ENCODE measurements at places on chromosomes 5 and 9.

- DNase-seq: no peak
Measured at GRCh38 chr5:43305948-43306565, 7.2 kb downstream of the HMGCS1 start.

- DNase-seq: no peak
Measured at GRCh38 chr5:83184534-83184933, 107.2 kb downstream of the XRCC4 start.

GRCh38 chr5:123084730-123085605 is 4.1 kb upstream of the PRDM6 start:
- no peak for DNase-seq

GRCh38 chr5:119681734-119682133 is 52.4 kb downstream of the FAM170A start:
- no peak for DNase-seq

- DNase-seq: no peak
Measured at GRCh38 chr5:138370537-138370936, 18.1 kb downstream of the KDM3B start.

- DNase-seq: no peak
Measured at GRCh38 chr5:42454216-42454995, 31.2 kb downstream of the GHR start.

GRCh38 chr5:171420431-171421241 is 1.2 kb downstream of the FGF18 start:
- no peak for DNase-seq

DNA sequence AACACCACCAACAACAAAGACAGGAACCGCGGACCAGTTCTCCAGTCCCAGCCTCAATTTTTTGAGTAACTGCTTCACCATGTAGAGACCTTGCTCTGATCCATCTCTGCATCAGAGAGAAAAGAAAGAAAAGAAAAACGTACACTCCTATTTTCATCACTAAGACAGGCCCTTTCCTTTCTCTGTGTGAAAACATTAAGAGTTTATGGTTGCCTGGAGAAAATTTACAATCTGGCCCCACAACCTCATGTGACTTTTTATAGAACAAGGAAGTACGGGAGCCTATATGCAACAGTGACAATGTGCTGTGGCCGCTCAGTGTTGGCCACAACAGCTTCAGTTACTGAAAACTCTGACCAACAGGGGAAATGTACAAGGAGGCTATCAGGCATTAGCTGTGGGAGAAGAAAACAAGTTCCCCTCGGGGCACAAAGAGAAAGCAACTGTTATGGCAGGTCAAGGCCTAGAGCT is 272.9 kb upstream of the PTGER4 start:
- DNase-seq: peak; percentile 49

DNA sequence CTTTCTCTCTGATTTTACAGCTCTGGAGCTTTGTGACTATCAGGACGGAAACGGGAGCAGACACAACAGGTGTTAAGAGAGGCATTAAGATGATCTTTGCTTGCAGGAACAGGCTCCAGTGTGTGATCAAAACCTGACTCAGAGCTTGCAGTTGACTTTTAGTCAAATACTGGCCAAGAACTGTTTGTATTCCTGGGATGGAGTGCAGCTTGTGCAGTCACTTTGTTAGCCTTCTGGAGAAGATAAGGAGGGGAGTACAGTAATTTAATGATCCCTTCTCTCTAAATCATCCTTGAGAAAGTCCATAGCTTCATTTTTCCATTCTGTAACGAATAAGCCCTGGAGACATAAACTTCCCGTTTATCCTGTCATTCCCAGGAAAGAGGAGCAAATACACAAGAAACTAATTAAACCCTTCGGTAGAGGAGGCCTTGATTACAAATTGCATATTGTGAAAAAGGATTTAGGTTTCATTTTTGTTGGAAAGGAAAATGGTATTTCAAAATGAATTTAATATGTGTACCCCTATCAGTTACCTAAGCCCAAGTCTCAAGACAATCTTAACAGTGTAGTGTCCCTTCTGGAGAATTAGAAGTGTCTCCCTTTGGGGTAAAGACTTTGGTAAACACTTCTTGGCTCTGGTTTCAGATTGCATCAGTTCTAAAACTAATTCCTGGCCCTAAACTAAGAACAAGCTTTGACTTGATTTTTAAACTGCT is 3.1 kb upstream of the STOM start:
- DNase-seq: no peak

DNA sequence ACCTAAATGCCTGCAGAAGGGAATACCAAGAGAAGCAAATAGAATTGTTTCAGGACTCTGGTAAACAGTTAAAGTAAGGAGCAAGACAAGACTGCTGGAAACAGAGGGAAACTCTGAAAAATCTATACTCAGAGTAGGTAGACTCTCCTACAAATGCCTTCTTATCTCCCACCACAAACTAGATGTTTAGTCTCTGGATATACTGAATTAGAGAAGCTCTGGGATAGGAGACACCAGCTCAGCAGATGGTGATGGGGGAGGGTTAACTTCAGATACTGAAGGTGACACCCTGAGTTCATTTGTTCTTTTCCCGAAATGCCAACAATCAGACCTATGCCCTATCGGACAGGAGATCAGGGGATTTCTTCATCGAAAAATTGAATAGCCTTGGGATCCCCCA is 54.1 kb upstream of the CHD1 start:
- no peak for DNase-seq

DNA sequence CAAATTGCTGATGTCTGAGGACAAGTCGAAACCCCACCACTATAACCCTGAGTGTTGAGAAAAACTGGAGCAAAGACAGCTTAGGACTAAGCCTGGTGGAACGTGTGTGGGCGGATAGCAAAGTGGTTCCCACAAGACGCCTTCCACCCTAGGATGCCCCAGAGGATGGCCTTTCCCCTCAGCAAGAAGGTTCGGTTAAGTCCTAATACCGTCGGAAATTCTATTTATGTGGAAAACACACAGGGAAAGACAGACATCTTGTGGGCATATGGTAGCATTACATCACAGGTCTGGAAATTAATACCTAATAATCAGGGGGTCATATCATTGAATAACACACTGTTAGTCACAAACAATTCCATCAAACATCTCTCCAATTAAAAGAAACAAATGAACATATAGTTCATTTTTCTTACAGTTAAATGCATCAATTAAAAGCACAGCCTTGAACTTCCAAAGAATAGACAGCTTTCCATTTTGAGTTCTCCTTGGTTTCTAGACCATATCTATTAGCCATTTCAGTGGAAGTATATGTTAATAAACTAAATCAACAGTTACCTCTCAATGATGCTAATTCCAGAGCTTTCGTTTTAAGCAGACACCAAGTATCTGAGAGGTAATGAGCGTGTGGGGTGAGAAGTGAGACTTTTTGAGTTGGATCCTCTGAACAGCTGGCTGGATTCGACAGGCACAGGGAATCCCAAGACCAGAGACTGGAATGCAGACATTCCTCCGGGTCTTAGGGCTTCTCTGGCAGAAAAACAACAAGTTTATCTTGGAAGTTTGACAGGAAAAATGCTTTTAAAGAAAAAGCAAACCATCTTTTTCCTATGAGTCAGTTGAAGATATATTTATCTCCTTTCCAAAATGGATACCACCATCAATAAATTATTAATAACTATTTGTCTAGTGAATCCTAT is 2.9 kb upstream of the ICE1 start:
- no peak for DNase-seq

GRCh38 chr9:89378541-89378940 is 60.2 kb downstream of the SECISBP2 start:
- no peak for DNase-seq

DNA sequence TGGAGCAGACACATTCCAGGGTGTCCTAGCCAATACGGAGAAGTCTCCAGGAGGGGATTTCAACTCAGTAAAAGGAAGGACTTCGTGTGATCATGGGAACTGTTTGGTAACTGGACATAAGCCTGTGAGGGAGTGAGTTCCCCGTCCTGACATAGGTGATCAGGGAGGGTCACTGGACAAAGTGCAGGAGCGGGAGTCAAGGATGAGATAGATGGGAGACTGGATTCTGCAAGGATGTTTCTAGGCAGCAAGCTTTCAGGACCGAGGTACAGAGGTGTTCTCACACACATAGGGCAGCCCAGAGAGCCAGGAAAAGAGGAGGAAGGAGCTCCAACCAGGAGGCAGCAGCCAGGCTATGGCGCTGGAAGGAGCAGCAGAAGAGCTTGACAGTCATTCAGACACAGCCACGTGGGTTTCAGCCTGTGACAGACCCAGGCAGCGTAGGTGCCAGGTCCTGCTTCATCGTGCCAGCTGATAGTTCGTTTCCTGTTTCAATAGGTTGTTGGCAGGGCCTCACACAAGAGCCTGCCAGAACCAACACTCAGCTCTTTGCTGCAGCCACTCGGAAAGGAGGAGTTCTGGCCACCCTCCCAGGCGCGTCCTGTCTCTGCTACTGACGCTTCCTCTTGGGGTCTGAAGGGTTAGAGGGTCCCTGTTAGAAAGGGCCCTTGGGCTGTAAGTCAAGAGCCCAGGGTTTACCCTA is 84.1 kb downstream of the AMBP start:
- no peak for DNase-seq

- no peak for DNase-seq
Measured at GRCh38 chr9:101716629-101717028, 21.8 kb downstream of the GRIN3A start.

- no peak for DNase-seq
Measured at GRCh38 chr9:19496321-19497050, 87.7 kb downstream of the ACER2 start.

- no peak for DNase-seq
Measured at GRCh38 chr5:15774632-15775031, 274.7 kb downstream of the FBXL7 start.

GRCh38 chr5:143462431-143462830 is 58.9 kb upstream of the NR3C1 start:
- no peak for DNase-seq

DNA sequence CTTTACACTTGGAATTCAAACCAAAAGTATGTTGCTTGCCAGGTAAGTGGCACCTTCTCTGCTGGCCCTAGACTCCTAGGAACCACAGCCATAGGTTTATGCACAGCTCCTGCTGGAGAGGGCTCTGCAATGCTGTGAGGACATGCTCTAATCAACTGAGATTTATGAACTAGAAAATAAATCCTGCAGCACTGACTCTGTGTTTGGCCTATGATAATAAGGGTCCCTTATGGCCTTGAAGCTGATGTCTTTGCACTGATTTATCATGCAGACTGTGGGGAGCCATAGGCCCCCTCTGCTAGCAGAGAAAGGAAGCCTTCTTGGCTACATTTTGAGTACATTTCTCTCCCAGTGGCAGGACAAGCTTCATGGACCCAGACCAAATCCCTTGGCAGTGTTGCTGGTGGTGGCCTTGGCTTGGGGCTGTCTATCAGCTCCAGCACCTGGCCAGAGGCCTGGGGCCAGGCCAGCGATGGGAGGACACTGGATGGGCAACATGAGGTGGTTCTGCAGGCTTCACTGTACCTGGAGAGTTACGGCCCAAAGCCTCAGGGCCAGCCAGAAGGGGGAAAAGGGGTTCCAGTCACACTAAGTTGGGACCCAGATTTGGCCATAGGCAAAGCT is 178.0 kb downstream of the SEMA6A start:
- no peak for DNase-seq

- no peak for DNase-seq
Measured at GRCh38 chr5:141487131-141487530, 1.8 kb upstream of the PCDHGC5 start.

GRCh38 chr5:90941002-90941720 is 382.6 kb downstream of the ADGRV1 start:
- DNase-seq: no peak

DNA sequence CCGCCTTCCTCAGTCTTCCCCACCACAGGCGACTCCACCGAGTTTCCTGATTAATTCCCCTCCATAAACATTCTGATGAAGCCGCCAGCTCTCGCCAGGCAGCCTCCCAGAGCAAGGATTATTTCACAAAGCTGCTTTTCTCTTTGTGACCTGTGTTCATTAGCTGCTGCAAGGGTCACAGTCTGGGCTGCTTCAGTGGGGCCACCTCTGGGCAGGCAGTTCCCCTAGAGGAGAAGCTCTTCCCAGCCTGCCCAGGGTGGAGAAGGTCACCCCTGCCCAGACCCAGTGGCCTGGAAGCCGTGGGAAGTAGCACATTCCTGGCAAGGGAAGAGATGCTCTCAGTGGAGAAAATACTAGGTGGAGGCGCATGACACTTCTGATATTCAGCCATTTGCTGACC is 58.4 kb upstream of the RAPGEF1 start:
- no peak for DNase-seq

GRCh38 chr5:94347130-94347529 is 271.3 kb downstream of the KIAA0825 start:
- DNase-seq: no peak

GRCh38 chr9:34759432-34760134 is 49.6 kb upstream of the CCL21 start:
- no peak for DNase-seq

DNA sequence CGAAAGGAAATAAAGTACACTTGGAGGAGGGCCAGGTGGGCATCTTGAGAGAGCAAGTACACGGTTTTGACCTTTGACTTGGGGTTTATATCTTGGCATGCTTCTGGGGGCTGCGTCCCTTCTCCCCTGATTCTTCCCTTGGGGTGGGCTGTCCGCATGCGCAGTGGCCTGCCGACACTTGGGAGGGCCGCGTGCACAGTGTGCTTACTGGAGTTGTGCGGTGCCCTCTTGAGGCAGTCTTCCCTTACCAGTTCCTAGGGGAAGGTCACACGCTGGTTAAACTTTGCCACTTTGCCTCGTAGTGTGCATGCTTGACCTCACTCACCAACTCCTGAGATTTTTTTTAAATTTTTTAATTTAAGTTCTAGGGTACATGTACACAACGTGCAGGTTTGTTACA is 4.3 kb upstream of the CLPTM1L start:
- DNase-seq: peak; percentile 24

DNA sequence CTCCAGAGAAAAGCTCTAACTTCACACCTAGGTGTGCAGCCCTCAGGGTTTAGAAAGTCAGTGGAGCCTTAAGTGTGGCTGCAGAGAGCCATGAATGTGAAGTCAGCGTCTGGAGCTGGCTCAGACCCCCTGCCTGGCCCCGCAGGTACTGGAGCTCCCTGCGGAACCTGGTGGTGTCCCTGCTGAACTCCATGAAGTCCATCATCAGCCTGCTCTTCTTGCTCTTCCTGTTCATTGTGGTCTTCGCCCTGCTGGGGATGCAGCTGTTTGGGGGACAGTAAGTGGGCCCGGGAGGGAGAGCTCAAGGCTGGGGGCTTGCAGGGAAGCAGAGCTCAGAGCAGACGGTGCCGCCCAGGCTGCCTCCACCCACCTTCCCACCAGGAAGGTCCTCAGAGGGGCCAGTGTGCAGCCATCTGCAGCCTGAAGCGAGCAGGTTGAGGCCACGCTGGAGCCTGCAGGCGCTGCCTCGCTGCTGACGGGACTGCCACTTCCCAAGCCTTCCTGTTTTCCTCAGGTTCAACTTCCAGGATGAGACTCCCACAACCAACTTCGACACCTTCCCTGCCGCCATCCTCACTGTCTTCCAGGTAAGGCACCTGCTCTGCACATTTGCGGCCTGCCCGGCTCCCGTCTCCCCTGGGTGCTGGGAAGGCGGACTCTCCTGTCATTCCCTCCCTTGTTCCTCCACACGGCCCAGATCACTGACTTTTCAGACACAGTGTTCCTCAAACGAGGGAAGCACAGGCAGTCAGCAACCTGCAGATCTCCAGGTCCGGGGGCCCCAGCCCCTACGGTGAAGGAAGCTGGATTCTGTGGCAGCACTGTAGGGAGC is 108.9 kb downstream of the CACNA1B start:
- DNase-seq: no peak
